Heart left ventricle (tissue), 16 donors: ENCODE measurements at places on chromosomes 7 and 10. TPM values are rescaled to one million over a fixed set of nuclear protein-coding genes. Genes with fewer than 3 reads are reported as not detected.

DNA sequence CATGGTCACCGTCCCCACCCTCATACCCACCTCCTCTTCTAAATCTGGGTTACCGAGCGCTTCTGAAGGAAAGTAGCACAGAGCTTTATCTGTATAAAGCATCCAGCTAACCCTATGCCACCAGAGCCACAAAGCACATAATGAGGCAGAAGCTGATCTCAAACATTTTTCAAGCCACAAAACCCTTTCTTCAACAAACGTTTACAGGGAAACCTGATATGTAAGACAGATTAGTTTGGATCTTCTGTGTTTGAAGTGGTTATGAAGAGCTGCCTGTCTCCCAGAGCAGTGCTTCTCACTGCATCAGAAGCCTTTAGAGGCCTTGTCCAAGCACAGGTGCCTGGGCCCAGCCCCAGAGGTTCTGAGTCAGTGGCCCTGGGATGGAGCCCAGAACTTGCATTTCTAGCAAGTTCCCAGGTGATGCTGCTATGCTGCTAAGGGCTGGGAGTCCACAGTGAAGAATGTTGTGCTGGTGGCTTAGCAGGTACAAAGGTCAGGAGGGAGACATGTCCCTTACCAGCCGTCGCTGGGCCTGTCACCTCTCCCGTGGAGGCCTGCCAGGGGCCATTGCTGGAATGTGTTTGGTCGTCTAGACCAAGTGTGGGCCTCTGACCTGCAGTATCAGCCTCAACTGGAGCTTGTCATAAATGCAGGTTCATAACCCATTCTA lies 90.4 kb downstream of the TAF3 start:
- no peak for DNase-seq

PAX4 gene
- total RNA-seq: not detected

DNA sequence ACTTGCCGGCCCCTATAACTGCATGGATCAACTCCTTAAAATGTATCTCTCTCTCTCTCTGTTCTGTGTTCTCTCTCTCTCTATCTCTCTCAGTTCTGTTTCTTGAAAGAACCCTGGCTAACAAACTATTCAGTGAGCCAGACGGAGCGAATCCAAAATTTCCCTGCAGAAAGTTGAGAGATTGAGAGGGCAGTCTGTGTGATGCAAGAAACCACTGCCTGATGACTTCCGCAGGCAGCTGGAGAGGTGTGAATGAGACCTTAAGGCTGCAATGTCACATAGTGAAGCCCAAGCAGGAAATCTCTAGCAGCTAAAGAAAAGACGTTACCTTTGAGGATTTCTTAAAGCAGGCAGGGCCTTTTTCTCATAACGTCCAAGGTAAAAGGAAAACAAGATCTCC lies 17.3 kb downstream of the FAM107B start:
- no peak for DNase-seq

DNA sequence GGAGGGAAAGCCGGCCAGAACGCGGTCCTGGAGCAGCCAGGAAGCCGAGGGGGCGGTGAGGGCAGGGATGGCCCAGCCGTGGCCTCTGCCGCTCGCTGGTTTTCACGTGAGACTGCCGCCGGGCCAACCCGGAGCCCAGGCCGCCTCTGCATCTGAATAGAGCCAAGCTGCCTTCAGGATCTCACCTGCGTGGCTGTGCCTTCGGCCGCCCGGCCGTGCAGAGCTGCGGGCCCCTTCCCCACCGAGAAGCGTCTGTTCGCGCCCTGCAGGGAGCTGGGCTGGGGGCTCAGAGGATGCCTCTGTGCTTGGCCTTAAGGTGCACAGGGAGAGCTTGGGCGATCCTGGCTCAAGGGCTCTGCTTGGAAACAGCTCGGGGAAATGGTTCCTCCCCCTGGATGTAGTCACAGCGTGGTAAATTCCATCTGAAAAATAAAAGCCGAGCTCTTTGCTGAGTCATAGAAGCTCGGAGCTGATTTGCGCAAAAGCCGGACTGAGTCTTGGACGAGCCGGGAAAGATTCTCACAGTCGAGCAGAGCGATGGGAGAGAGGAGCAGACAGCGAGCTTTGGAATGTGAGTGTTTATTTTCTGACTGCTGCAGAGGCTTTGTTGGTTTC lies at the start of gene JAKMIP3:
Gene JAKMIP3, plus strand, starts transcription at position 456 of the 615 bp plus-strand sequence. CDS start 38,863 bp downstream, outside the sequence.
- DNase-seq: peak; percentile 46

PWWP2B gene
- 14.8 TPM for total RNA-seq
